ENCODE measurements at places on chromosomes 4 and X.

DNA sequence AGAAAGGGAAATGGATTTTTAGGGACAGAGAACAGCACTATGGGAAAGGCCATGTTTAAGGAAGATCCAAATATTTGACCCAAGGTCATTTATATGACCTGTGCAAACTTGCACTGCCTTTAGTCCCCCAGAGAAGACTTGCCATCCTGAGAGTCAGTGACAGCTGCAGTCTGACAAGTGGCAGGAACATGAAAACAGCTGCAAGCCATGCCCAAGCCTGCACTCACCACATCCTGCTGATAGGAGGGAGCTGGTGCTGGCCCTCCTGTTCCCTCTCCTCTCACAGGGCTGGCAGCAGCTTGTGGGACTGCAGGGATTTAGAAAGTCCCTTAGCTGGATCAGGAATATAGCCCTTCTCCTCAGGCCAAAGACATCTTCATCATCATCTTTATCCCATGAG is 187.7 kb downstream of the RAP1GDS1 start:
- DNase-seq = peak; percentile 63

GRCh38 chr4:24594887-24595286 is 10.5 kb upstream of the DHX15 start:
- DNase-seq = no peak

- no peak for DNase-seq
Observed at GRCh38 chr4:158875455-158875854, 106.6 kb downstream of the FNIP2 start.

GRCh38 chr4:24013668-24014422 is 124.0 kb upstream of the PPARGC1A start:
- no peak for DNase-seq

GRCh38 chrX:18888281-18888680 is 95.6 kb downstream of the PHKA2 start:
- no peak for DNase-seq

DNA sequence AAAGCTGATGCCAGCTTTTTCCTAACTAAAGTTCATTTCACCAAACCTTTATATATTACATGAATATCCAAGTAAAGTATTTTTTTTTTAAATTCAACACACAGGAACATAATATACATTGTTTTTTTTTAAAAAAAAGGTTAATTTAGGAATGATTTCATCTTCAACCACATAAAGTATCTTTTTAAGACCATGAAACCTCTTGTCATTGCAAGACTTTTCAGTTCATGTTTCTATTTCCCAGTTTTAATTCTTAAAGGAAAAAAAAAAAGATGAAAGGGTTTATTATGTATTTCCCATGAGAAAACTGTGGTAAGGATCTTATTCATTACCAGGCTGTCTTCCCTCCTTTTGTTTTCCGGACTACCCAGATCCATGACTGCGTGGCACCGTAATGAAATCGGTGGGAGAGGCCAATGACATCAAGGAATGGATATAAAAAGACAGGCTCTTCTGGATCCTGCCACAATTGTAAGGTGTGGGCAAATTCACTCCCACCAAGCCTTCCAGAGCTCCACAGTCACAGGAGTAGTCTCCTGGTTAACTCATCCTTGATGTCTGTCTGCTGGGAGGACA is 84.7 kb upstream of the CBR4 start:
- DNase-seq = no peak

GRCh38 chr4:23348789-23349498 is 540.9 kb downstream of the PPARGC1A start:
- peak; percentile 22 for DNase-seq

DNA sequence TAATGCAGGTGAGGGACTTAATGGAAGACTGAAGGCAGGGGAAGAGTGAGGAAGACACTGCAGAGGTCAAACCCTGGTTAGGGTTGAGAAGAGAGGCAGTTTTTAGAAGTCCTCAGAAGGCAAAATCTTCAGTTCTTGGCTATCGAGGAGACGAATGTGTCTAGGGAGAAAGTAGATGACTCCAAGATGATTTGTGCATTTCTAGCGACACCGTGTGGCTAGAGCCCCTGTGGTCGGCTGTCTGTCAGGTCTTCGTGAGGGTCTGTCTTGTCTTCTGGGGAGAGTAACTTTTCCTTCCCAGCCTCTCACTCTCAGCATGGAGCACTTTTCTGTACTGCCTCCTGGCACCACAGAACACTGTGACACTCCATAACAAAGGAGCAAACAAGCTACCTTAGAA is 458.1 kb downstream of the STIM2 start:
- peak; percentile 26 for DNase-seq

DNA sequence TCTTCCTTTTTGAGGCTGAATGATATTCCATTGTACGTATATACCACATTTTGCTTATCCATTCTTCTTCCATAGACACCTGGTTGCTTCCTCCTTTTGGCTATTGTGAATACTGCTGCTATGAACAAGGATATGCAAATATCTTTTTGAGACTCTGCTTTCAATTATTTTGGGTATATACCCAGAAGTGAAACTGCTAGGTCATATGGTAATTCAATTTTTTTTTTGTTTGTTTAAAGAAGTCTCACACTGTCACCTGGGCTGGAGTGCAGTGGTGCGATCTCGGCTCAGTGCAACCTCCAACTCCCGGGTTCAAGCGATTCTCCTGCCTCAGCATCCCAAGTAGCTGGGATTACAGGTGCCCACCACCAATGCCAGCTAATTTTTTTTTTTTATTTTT is 75.3 kb downstream of the METTL14 start:
- DNase-seq = peak; percentile 58

GRCh38 chrX:122565952-122566351 is 618.1 kb upstream of the GRIA3 start:
- DNase-seq = no peak

DNA sequence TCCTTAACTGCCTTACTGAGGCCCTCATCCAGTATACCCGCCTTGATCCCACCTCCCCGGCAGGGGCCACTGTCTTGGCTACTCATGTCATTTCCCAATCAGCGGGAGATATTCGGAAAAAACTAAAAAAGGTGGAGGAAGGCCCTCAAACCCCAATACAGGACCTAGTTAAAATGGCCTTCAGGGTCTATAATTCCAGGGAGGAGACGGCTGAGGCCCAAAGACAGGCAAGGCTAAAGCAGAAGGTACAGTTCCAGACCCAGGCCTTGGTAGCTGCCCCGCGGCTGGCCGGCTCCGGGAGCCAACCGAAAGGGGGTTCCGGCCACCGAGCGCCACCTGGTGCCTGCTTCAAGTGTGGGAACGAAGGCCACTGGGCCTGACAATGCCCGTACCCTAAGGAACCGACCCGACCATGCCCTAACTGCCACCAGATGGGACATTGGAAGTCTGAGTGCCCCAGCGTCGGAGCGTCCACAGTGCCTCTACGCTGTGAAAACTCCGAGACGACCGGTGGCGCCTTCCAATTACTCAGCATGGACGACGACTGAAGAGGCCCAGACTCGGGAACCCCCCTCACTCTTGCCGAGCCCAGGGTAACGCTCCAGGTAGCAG is 959.6 kb downstream of the RPA4 start:
- no peak for DNase-seq

- DNase-seq = no peak
Observed at GRCh38 chr4:73137121-73137520, 67.6 kb upstream of the COX18 start.

GRCh38 chr4:78684325-78685079 is 91.6 kb upstream of the BMP2K start:
- no peak for DNase-seq

DNA sequence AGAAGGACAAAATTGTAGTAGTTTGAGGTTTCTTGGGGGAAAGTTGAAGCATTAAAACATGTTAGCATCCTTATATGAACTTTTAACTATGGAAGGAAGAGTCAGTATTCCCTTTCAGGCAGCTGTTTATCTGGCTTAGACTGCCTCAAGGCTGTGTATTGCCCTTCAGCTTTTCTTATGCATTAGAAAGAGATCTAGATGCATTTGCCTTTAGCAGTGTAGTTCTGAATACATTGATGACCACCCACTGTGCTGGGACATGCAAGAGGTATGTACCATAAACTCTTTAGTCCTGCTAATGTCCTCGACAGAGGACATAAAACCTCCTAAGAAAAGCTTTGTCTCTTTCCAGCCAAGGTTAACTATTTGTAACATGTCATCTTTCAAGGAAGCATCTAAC is 2.9 kb downstream of the FAM200B start:
- no peak for DNase-seq

DNA sequence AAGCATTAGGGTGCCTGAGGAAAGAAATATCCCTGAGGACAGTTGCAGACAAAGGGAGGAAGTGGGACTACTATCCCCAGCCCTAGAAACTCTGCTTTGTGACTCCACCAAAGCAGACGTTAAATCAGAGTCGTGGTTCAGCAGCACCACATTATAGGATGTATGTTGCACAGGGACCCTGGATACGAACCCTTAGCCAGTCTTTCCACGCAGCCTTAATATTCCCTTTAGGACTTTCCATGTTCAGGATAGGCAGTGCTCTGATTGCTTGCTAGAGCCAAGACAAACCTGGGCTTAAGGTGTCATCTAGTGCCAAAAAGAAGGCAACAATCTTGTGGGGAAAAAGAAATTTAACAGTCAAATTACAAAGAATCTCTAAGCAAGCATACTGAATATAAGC is 62.6 kb downstream of the MAD2L1 start:
- DNase-seq = no peak

DNA sequence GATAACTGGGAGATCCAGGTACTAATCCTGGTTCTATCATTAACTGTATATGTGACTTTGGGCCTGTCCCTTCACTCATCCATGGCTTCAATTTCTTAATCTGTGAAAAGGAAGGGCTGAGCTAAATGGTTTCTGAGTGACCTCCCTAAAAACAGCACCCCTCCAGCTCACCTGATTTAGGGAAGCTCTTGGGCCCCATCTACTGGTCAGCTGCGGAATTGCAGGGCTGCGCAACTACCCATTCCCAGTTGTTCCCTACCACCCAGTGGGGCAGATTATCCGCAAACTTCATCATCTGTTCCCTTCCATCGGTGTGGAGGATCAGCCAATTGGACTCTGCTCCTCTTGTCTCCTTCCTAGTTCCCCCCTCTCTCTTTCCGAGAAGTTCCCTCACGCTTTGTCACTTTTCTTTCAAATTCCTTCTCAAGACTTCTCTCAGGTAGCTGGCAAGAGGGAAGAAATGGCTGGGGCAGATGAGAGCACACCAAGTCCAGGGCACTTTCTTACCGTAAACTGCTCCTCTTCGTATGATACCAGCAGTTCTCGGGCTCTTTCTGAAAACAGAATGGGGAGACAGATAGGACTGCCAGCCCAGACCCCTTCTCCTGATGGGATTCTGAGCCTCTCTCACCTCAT is 5.8 kb downstream of the LAS1L start:
- peak; percentile 39 for DNase-seq

DNA sequence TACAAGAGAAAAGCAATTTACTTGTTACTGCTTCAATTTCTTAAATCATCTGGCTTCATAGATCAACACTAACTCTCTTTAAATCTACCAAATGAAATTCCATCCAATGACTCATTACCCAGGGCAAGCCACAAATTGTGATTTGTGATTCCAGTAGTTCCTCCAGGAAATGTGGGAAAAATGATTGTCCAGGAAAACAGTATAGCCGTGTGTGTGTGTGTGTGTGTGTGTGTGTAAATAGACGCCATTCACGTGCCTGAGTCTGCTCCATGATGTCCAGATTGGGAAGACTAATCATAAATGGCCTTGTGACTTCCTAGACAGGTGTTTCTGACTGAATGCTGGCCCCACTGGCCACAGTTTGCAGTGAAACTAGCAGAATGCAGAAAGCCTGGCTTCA is 121.3 kb downstream of the HS6ST2 start:
- no peak for DNase-seq

GRCh38 chr4:149955780-149956390 is 122.4 kb upstream of the DCLK2 start:
- DNase-seq = no peak

- DNase-seq = no peak
Observed at GRCh38 chrX:151870602-151871001, 42.1 kb upstream of the MAGEA4 start.
